Activated gamma-delta T cell treated with anti-CD3 and anti-CD28 coated beads, Interleukin-2, amount 50 U/mL, for 16 hours (primary cell): ENCODE measurements at places on chromosomes 4 and X.

- DNase-seq = no peak
Measured at GRCh38 chr4:100008048-100008447, 58.0 kb upstream of the H2AZ1 start.

GRCh38 chr4:109075621-109076020 is 226.8 kb downstream of the COL25A1 start:
- no peak for DNase-seq

DNA sequence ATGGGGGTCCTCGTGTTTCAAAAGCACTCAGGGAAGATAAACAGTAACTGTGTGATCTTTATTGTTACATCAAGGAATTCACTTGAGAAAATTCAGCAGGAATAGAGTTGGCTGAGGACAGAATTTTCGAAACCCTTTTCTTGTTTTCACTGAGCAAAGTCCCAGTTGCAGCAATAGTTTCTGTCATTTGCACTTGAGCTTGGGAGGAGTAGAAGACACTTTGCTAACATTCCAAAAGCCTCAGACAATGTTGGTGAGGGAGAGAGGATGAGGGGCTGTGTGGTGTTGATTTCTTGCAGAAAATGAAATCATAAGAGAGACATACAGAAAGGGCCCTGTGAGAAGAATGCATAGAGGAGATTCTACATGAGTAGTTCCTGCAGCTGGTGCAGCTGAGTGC is 151.9 kb upstream of the DIPK2B start:
- no peak for DNase-seq

- no peak for DNase-seq
Measured at GRCh38 chrX:36844857-36845256, 163.3 kb upstream of the FAM47C start.

GRCh38 chr4:44869222-44869882 is 143.0 kb upstream of the GNPDA2 start:
- no peak for DNase-seq

GRCh38 chr4:151555151-151555945 is 146.4 kb downstream of the FHIP1A start:
- DNase-seq = no peak

DNA sequence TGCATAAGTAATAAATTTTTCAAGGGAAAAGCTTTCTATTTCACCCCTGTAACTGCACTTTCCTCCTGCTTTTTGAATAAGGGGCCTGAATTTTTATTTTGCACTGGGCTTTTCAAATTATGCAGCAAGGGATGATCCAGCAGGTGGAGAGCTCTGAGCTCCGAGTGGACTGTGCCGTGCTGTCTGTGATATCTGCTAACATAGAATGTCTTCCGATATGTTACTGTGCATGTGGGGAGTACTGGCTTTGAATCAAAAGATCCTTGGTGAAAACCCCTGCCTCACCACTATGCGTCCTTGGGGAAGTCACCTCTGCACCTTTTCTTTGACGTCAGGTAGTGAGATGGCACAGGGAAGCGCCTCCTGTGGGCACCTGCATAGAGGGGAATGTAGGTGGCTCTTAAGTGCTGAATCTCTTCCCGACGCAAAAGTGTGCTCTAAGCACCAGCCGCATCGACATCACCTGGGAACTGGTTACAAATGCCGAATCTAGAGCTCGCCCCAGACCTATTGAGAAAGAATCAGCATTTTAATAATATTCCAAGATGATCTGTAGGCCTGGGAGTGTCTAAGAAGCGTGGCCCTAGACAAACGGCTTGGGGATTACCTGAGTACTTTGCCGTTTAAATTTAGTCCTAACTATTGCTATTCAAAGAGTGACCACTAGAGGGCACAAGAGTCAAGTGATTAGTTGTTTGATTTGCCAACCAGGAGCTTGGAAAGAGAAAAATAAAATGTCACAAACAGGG is 19.2 kb upstream of the WFS1 start:
- no peak for DNase-seq

DNA sequence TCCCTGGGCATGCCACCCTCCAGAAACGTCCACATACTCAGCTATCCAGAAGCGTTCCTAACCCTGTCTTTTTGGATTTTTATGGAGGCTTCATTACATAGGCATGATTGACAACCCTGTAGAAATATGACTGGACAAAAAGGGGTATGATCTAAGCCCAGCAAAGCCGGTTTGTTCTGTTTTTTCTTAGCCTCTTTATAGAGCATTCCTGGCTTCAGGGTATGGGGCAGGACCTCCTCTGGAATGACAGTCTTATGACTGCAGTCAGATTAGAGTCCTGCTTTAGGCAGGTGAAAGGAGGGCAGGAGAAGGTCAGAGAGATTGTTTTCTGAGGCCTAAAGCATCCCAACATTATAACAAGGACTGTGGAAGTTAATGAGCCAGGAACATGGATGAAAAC is 137.4 kb downstream of the DCLK2 start:
- no peak for DNase-seq

DNA sequence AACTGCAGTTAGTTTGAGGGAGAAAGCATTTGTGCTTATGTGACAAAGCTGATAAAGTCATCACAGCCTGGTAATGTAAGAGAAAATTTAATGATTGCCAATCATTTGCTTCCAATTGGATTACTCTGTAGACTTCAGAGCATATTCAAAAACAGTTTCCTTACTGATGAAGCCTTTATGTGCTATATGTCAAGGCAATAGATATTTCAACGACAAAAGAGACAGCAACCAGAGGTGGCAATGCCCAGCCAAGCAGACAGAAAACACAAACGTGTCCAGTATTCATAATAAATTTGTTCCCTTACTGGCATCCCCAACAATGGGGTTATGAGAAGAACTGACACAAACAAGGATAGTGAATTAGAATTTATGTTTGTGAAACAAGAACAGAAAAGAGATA is 1840.3 kb upstream of the PCDH7 start:
- no peak for DNase-seq

DNA sequence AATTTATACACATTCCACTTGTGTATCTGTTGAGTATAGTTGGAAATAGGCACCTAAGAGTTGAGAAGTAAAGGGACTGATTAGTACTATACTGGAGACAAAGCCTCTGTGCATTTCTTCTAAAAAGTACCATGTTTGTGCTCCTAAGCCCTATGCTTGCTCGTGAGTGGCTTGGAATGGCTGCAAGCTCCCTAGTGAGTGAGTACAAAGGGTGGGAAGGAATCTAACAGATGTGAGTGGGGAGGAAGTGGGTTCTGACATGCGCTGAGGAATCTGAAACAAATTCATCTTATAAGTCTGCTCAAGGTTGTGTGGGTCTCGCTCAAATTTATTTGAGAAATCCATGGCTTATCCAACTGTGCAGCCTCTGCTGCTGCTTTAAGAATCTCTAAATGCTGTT is 13.3 kb downstream of the SPCS3 start:
- no peak for DNase-seq

- DNase-seq = no peak
Measured at GRCh38 chr4:161252520-161253141, 911.2 kb downstream of the FSTL5 start.

DNA sequence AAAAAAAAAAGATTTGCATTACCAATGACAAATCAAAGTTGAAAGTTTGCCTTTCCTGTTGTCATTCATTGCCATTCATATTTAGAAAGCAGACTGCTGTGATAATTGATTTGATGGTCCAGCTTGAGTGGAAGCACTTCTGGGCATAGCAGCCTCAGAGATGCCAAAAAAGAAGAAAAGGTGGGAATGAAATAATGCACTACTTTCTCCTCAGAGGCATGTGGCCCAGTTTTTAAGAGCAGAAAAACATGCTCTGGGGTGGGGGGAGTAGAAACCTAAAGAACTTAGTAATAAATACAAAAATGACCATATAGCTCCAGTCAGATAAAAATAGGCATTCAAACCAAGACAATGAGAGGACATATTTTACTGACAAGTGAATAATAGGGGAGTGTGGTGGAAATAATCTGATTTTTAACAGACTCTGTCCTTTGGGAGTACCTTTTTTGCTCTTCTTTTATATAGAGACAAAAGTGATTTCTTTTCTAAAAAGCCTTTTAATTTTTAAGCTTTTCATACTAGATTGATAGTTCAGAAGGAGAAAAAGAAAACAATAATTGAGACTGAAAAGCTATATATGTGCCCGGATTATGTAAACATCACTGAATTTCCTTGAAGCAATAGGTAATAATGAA is 599.1 kb downstream of the RPA4 start:
- DNase-seq = no peak

DNA sequence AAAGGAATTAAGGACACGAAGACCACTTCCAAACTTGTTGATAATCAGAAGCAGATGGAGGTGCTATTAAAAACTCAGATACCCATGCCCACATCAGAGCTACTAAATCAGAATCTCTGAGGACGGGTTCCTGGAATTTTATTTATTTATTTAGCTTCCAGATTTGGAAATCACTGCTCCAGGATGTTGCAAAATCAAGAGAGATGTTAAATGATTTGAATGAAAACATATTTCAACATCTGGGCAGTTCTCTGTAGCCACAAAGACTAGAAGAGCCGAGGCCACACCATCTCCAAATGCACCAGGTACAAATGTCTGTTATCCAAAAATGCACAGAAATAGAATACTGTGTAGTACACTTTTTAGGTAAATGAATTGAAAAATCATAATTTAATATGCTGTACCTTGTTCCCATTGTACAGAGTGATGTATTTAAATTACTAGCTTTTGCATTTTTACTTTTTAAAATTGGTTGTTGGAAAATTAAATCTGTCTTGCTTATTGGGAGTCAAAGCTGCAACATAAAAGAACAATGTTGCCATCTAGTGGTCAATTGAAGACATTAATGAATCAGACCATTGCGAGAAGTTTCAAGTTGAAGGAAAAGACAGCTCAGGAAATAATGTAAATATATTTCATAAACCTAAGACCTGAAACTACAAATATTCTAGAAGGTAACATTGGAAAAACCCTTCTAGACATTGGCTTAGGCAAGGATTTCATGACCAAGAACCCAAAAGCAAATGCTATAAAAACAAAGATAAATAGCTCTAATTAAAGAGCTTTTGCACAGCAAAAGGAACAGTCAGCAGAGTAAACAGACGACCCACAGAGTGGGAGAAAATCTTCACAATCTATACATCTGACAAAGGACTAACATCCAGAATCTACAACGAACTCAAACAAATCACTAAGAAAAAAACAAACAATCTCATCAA is 151.3 kb upstream of the TTC29 start:
- no peak for DNase-seq
